ENCODE measurements at places on chromosomes 3 and 15.

DNA sequence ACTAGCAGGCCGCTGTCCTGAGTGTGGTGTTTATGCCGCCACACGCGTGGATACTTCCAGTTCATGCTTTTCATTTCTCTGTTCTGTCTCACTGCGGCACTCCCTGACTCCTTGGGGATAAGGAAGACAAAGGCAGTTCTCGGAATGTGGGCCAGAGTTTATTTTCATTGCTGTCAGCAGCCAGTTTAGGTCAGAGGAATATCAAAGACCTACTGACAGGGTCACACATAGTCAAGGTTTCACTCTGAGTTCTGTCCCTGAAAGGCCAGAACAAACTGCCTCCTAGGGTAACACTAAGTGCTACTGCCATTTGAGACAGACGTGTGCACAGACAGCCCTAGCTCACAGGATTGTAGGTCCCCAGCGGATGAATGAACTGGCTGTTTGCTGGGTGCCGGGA is 27.3 kb upstream of the SPTBN5 start:
- no peak for DNase-seq

DNA sequence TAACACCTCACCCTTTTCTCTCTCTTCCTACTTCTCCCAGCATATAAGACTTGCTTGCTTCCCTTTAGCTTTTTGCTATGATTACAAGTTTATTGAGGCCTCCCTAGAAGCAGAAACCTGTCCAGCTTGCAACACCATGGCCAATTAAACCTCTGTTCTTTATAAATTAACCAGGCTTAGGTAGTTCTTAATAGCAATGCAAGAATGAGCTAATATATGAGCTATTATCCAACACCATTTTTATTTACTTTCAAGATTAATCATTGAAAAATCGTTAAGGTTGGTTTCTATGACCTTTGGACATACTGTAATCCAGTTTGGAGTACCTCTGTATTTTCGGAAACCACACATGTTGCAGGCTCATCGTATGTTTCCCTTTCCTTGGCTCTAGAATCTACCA is 643.1 kb downstream of the ZPLD1 start:
- no peak for DNase-seq

- DNase-seq, result no peak
These were observed 50.0 kb downstream of the ROPN1B start for GRCh38 chr3:126018995-126019394.

- DNase-seq, result no peak
These were observed 49.6 kb downstream of the MAP6D1 start for GRCh38 chr3:183775781-183776180.

DNA sequence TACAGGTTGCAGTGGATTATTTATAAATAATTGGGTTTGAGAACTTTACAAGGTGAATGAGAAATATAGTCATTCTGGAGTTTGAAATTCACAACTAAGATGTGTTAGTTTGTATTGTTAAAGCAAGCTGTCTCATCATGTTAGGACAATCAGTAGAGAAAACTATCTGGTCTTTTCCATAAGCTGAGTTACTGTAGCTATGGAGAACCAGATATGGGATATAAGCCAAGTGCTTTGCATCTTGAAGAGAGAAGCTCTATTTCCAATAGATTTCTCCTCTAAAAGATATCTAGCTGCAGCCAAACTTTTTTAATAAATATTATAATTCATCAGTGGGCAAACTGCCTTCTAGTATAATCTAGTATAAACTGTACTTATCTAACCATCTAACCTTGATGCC is 11.3 kb downstream of the P3H2 start:
- DNase-seq, result no peak

GRCh38 chr3:127069814-127070440 is 87.0 kb downstream of the PLXNA1 start:
- no peak for DNase-seq

DNA sequence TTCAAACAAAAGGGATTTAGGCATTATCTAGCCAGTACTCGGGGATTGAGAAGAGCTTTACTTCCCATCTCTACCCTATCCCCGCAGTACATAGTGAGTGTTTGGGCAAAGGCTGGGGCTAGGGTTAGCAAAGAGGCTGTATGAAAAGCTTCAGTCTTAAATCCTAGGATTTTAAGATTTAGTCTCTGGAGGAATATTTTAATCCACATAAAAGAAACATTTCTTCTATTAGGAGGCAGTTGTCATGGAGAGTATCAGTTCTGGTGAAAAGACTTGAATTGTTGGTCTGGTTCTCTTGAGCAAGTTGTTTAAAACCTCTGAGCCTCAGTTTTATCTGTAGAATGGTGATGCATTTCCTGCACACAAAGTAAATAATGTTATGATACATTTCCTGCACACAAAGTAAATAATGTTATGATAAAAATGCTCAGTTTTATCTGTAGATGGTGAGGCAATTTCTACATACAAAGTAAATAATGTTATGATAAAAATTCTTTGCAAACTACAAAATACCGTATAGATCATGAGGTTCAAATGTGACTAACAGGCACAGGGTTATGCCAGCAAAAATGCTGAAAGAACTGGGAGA is 53.9 kb upstream of the ZBED2 start:
- no peak for DNase-seq

DNA sequence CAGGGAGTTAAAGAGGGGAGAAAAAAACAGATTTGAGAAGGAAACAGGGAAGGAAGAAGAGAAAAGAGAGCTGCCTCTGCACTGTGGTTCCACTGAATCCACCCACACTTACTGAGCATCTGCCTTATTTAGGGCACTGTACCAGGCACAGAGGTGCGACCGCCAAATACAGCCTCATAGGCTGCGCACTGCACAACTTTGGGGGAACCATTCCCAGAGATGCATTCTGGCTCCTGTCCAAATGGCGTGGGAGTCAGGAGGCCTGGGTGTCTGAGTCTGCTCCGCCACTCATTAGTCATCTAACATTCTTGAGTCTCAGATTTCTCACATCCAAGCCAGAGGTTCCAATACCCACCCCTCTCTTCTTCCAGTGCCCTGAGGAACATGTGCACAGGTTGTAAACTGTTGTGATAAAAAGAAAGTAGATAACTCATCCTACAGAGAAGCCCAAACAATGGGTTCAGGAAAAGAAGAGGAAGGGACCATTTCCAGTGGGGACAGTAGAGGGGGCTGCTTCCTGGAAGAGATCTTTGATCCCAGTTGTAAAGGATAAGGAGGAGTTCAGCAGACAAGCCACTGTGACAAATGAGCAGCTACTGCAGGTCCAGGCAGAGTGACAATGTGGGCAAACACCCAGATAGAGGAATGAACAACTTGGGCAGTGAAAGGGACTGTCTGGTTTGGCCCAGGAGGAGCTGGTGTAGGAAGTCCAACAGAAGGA is 254.6 kb downstream of the UACA start:
- DNase-seq, result no peak
